ENCODE measurements at places on chromosomes 1 and 21.

DNA sequence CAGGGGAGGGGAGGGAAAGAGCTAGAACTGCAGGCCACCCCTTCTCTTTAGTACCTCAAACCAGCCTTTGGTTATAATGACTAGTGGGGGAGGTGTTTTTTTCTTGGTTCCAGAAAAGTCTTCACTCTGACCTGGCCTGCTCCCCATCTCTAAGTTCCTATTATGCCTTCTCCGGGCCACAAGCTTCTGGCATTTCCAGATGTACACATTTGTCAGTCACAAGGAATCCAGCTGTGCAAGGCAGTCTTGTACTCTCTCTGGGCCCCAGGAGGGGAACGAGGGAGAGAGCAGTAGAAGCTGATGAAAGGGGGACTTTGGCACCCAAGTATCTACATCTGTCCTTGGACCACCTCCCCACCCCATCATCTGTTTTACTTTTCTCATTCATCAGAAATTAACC is 2.7 kb upstream of the FALEC start:
- no peak for DNase-seq

DNA sequence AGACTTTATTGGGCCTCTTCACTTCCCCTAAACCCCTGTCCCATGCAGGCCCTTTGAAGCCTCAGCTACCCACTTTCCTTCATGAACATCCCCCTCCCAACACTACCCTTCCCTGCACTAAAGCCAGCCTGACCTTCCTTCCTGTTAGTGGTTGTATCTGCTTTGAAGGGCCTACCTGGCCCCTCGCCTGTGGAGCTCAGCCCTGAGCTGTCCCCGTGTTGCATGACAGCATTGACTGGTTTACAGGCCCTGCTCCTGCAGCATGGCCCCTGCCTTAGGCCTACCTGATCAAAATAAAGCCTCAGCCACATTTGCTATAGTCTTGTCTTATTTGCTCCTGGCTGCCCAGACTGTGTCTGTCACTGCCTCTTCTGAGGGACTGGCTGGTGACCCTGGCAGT is 5.5 kb downstream of the GSTM4 start:
- DNase-seq, result no peak

GRCh38 chr1:56215771-56216170 is 363.6 kb downstream of the PLPP3 start:
- no peak for DNase-seq

GRCh38 chr1:169186106-169186505 is 79.6 kb downstream of the ATP1B1 start:
- DNase-seq, result no peak

- no peak for DNase-seq
Observed at GRCh38 chr1:186958520-186958919, 129.8 kb downstream of the PLA2G4A start.
